ENCODE measurements at places on chromosomes 1 and 21.
A peak's percentile ranks its signal among the peaks of the same experiment; 100 is the strongest.

- DNase-seq = peak; percentile 79
Measured at GRCh38 chr1:208809876-208810275, 565.7 kb upstream of the PLXNA2 start.

- peak; percentile 39 for DNase-seq
Measured at GRCh38 chr1:23801338-23801748, 789 bp upstream of the GALE start.

GRCh38 chr1:5748286-5749225, 243.7 kb downstream of the NPHP4 start:
- DNase-seq = no peak

- DNase-seq = no peak
Measured at GRCh38 chr1:81548918-81549587, 251.7 kb upstream of the ADGRL2 start.

Data from MCF 10A (cell line).